H9 (cell line): ENCODE measurements at places on chromosomes 11 and 22. TPM values are rescaled to one million over a fixed set of nuclear protein-coding genes. Genes with fewer than 3 reads are reported as not detected.
A peak's percentile ranks its signal among the peaks of the same experiment; 100 is the strongest.

Gene NPAS4
- 1.6 and 1.8 TPM in 2 replicates for total RNA-seq

Gene SGSM1
- total RNA-seq = 3.2 and 4.3 TPM in 2 replicates

Gene MS4A8
- not detected in 2 replicates for total RNA-seq

Gene FAM227A
- total RNA-seq = 3.6 and 4.2 TPM in 2 replicates

Gene AGBL2
- total RNA-seq = 3.0 and 4.3 TPM in 2 replicates

Gene CHRM1
- total RNA-seq = not detected in 2 replicates

Gene ZNF143
- 23.2 and 29.2 TPM in 2 replicates for total RNA-seq

Gene DNAL4
- total RNA-seq = 8.3 and 8.9 TPM in 2 replicates

Gene USH1C
- total RNA-seq = 1.0 and 1.5 TPM in 2 replicates

Gene DDI1
- not detected in 2 replicates for total RNA-seq

Gene OR56A1
- 0.07 TPM in 2 replicates for total RNA-seq

Gene DSCAML1
- total RNA-seq = 0.15 and 0.42 TPM in 2 replicates

Gene HORMAD2
- not detected in 2 replicates for total RNA-seq

- no peak for DNase-seq
Measured at GRCh38 chr11:110094298-110095285, 1.4 kb downstream of the ZC3H12C start.

GRCh38 chr11:75240311-75241035 is at the start of gene TPBGL:
Gene TPBGL (plus strand): TSS chr11:75240774. CDS start chr11:75241050, 276 bp downstream.
- DNase-seq = peak; percentile 73

DNA sequence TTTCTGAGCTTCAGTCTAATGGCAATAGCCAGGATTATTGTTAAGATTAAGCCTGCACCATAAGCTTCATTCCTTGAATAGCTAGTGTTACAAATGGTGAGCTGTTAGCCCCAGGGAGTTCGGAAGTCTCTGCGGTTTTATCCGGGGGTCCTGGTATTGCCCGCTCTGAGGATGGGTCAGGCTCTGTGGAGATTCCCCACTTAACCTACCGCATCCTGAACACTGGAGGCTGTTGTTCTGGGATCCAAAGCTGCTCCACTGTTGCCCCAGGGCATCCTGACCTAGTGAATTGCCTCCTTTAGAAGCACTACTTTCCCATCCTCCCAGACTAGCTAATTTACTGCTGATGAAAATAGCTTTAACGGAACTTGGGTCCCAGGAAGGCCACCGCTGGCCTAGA is 14.5 kb upstream of the PEX26 start:
- DNase-seq = no peak

DNA sequence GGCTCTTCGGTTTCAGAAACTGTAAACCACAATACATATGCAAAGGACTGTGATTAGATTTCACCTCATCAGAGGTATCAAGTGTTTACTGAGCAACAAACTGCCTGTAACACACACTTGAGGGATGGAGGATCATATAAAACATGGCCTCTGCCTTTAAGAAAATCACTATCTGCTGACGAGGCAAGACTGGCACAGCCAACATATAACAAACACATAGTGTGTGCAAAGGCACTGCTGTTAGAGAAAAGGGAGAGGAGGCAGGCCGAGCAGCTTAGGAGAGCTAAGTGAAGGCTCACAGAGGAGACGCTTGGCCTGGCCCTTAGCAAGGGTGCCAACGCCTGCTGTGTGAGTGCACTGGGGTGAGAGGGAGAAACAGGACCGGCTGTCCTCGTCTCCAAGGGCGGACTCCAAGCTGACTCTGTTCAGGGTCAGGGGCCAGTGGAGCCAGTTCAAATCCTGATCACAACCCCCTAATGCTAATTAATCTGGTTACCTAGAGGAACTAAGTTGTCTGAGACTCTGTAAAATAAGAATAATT is 48.2 kb downstream of the LRFN4 start:
- no peak for DNase-seq

DNA sequence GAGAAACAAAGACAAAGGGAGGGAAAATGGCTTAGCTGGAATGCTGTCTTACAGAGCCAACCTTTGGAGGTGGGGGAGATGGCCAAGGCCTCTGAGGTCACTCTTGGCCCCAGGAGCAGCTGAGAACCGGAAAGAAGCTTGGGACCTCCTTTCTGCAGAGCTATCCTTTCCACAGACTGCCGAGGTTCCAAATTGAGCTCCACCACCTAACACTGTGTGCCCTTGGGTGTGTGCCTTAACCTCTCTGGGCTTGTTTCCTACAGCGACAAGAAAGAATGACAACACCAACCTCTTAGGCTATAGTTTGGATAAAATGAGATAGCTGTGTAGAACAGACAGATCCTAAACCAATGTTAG is 23.2 kb downstream of the RTN4RL2 start:
- no peak for DNase-seq

GRCh38 chr11:2511421-2512369 is 66.9 kb downstream of the KCNQ1 start:
- no peak for DNase-seq

- no peak for DNase-seq
Measured at GRCh38 chr22:33659448-33659847, 260.8 kb downstream of the LARGE1 start.

DNA sequence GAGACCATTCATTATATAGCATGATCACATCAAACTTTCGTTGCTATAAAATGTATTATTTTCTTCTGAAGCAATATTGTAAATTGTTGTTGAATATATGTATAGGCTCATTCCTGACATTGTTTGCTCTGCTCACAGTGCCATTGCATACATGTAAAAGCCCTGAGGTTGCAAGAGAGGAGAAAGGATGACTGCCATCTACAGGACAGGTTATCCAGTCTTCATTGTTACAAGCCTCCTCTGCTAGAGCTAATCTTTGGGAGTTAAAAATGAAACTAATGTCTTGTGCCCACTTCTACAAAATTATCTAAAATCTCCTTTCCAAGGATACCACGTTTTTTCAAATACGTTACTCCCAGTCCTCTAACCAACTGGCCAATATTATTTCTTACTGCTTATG is 16.4 kb upstream of the OR5AL1 start:
- DNase-seq = no peak

DNA sequence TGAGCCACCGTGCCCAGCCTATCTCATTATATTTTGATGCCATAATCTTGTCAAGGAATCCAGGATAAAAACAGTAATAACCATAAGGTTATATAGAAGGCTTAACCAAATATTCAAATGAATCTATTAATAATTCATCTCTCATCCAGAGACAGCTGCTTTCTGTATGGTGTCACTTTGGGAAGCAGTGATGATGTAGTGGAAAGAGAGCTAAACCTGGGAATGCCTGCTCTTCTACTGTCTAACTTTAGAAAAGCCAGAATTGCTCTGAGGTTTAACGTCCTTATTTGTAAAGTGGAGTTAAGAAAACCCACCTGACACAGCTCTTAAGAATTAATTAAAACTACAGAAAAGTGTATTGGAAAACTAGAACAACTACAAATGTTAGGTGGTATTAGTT is 29.3 kb upstream of the OR10D3 start:
- no peak for DNase-seq

DNA sequence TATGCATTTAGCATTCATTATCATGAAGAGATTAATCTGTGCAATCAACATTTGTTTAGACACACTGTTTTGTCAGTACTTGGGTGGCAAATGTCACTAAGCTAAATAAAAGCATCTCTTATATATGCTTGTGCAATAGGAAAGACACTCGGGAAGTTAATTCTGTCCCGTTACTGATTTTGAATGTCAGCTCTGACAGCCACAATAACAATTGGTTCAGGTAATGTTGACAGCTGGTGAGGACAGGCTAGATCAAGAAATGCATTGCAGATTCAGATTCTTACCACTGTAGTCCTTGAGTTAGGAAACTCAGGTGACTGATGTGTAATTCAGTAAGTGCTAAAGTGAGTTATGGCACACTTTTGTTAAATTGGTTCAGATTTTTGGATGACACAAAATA is 523.8 kb upstream of the FAT3 start:
- DNase-seq = no peak

GRCh38 chr22:37752189-37753087 is 55.3 kb upstream of the GCAT start:
- no peak for DNase-seq

GRCh38 chr11:27387362-27387761 is 24.3 kb upstream of the CCDC34 start:
- no peak for DNase-seq

GRCh38 chr11:1502954-1503707 is 16.6 kb upstream of the MOB2 start:
- DNase-seq = no peak

DNA sequence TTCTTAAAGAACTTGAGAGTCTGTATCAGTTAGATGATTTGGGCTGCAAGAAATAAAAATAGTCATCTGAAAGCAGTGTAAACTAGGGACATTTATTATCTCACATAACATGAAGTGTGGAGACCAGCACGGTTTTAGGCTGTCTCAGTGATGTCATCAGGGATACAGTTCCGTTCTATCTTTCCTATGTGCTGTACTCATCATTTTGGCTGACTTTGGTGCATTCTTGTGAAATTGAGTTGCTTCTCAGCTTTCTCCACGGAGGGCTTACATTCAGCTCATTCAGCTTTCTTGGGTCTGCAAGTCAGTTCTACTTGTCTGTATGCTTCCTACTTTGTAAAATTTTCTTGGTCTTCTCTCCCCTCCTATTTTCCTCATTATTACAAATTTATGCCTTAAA is 51.8 kb upstream of the LIN7C start:
- no peak for DNase-seq

- DNase-seq = no peak
Measured at GRCh38 chr11:84905411-84905810, 721.7 kb downstream of the DLG2 start.

DNA sequence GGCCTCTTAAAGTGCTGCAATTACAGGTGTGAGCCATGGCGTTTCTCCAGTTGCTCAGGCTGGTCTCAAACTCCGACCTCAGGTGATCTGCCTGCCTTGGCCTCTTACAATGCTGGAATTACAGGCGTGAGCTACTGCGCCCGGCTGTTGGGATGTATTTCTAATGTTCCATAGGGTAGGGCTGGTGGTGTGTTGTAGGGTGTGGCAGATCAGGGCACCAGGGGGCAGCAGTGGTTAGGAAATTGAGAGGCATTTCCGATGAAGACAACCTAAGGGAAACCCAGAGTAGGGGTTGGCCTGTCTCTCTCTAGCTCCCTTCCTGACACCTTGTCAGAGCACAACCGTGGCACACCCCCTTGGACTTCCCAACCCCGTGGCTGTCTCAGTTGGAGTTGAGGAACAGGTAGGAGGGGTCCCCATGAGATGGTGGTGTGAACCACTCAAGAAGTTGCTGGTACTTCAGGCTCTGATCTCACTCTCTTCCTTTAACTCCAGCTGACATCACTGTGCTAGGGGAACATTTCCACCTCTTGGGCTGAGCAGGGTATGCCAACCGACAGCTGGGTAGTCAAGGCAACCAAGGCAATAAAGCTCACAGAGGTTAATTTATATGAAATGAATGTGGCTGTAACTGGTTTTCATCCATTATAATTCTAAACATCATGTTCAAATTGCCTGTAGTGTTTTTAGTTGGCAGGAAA is 33.0 kb downstream of the YWHAH start:
- DNase-seq = peak; percentile 90

DNA sequence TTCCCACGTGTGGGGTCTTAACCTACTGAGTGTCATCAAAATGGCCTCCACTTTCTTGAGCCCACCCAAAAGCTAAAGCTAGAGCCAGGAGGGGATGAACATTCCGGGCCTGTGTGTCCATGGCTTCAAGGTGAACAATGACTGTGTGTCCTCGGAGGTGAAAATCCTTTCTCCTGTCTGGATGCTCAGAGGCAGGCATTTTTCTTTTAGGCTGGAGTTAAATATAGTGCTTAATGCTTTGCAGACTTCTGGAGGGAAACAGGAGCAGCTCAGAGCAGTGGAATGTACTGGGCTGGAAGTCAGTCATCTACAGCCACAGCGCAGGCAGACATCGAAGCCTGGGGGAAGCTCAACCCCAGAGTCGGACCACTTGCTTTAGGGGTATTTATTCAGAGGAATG is 68.6 kb upstream of the TMEM45B start:
- DNase-seq = no peak

- no peak for DNase-seq
Measured at GRCh38 chr11:12785901-12786300, 111.7 kb downstream of the TEAD1 start.

- no peak for DNase-seq
Measured at GRCh38 chr11:20060647-20061205, 99.5 kb downstream of the DBX1 start.

DNA sequence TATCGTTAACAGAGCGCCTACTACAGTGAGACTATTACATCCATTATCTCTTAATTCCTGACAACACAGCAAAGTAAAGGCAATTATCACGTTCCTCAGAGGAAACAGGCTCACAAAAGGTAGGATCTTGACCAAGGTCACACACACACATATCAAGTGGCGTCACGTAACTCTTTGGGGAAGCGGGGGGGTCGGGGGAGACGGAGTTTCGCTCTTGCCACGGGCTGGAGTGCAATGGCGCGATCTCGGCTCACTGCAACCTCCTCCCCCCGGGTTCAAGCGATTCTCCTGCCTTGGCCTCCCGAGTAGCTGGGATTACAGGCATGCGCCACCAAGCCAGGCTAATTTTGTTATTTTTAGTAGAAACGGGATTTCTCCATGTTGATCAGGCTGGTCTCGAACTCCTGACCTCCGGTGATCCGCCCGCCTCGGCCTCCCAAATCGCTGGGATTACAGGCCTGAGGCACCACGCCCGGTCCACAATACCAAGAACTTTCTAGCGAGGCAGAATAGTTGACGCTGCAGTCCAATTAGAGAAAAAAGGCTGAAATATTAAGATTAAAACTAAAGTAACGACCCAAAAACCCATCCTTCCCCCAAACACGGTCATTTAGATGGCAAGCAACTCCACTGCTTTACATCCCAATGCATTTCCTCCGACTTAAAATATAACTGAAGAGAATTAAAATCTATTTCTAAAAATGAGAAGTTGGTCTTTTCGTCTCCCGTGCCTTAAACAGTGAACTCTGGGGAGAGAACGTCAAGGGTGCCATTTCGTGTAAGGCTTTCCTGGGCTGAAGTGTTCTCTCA is 1.2 kb downstream of the DDX17 start:
- no peak for DNase-seq

- no peak for DNase-seq
Measured at GRCh38 chr22:34319346-34319745, 399.1 kb upstream of the LARGE1 start.

- DNase-seq = no peak
Measured at GRCh38 chr11:102589047-102589459, 36.1 kb downstream of the MMP20 start.

DNA sequence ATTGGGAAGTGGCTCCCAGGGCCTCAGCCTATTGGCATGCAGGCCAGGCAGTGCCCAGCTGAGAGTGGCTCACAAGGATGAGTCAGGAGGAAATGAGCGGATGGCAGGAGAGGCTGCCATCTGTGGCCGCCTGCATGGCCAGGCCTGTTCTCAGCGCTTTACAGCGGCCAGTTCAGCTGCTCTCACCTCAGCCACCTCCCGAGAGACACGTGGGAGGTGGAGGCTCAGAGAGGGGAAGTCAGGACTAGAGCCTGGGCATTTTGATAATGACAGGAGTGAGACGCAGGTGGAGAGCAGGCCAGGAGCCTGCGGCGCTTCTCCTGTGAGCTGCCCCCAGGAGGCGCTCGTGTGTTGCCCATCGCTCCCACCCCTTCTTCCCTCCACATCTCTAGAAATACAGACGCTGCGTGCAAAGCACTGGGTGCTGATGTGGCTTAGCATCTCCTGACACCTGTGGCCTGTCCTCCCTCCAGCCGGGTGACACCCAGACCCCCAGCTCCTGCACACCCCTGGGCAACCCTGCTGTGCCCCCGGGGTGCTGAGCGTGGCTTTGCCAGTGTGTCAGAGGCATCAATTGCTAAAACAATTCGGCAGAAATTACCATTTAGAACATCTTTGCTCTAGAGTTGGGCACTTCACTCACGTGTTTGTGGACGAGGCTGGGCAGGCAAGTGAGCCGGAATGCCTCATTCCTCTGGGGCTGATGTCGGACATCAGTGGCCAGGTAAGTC is 21.4 kb upstream of the PANX2 start:
- peak; percentile 79 for DNase-seq
